ENCODE measurements at places on chromosomes 6 and 20.

- no peak for DNase-seq
Measured at GRCh38 chr6:11424395-11425034, 113.0 kb upstream of the TMEM170B start.

DNA sequence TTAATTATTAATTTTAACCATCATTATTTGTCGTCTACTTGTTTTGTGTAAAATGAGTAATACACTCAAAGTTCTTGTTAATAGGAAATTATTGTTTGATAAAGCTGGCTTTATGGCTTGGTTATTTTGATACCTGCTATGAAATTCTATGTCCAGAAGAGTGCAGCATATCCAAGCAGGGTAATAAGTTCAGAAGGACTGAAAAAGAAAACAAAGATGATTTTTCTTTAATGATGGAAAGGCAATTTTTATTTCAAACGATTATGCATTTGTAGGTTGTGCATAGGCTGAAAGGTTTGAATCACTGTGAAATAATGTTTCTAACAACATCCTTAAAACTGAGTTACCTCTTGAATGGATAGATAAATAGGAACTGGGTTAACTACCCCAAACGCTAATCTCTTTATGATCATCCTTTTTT, 1.4 kb upstream of the MAN1A1 start:
- DNase-seq = peak; percentile 74

GRCh38 chr6:8940356-8940755, 505.0 kb upstream of the SLC35B3 start:
- no peak for DNase-seq

DNA sequence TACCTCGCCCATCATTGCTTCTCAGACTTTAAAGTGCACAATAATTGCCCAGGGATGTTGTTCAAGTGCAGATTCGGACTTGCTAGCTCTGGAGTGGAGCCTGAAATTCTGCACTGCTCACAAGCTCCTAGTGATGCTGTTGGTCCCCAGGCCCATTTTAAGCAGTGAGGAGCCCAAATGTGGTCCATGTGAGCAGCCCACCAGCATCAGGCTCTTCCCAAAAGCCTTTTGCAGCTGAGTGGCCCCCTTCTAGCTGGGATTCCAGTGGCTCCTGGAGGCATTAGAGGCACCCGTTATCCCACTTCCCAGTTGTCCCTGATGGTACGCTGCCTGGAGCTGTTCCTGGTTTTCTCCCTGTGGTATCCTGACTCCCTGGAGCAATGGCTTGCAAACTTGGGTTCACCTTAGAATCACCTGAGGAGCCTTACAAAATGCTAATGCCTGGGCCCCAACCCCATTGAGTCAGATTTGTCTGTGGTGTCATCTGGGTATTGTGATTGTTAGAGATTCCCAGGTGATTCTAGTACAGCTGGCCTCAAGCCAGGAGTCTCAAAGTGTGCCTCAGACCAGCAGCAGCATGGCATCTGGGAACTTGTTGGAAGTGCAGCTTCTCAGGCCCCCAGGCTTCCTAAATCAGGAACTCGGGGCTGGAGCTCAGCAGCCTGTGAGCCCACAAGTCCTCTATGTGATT, 186.9 kb upstream of the SLC24A3 start:
- no peak for DNase-seq

GRCh38 chr6:169949511-169950097, 198.2 kb downstream of the ERMARD start:
- no peak for DNase-seq

- no peak for DNase-seq
Measured at GRCh38 chr20:57164872-57165271, 101.6 kb downstream of the BMP7 start.

DNA sequence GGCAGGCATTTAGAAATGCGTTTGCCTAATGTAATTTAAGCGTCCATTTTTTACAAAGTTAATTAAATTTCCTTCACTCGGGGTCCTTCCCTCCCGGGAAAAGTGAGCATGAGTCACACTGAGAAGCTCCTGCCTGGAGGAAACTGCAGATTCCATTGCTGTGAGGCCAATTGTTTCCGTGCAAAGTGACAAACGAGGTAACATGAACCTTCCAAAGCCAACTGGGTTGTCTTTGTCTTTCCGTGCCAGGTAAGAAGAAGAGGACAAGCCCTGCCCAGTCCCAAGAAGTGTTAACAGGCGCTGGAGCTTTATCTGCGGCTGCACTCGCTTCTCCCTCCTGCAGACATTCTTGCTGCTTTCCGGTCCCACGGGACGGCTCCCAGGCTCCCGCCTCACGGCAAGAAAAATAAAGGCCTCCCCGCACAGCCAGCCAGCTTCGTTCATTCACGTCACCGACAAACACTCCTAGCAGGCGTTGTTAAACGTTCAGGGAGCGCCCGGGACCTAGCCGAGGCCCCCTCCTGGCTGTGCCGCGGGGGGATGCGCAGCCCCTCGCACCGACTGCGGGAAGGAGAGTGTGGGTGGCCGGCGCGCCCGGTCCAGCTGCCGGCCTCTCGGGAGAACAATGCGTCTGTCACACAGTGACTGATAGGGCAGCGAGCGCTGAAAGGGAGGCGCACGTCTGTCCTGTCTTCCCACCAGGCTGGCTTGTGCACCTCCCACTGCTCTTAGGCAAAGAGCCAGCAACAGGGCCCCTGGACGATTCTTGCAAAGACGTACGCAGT, 61.5 kb upstream of the HDDC2 start:
- DNase-seq = peak; percentile 73

DNA sequence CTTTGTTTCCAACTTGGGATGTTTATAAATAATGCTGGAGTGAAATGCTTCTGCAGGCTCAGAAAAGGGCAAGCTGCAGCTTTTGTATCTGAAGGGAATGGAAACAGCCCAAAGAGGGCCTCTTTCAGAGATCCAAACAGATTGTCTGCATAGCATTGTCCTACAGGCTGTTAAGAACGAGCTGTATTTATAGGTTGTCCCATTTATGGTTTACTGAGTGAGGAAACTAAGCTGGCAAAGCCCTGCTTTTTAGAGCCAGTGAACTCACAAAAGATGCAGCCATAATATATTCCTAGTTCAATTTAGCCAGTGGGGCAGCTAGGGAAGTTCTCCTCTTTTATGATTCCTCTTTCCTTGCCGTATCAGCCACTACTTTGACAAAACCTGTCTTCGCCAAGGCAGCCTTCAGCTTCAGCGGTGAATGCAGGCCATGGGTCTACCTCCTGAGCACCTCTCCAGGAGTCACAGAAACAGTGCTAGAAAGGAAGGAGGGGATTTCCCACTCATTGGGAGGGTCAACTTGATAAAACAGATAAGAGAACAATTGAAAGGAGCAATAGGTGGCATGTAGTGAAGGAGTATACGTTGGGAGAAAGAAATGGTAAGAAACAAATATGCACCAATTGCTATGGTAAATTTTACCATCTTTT, 15.0 kb downstream of the KIAA0319 start:
- DNase-seq = no peak

- peak; percentile 10 for DNase-seq
Measured at GRCh38 chr6:154555073-154555677, 44.7 kb upstream of the CNKSR3 start.

GRCh38 chr6:46281110-46281509, 110.3 kb upstream of the ENPP5 start:
- DNase-seq = no peak

GRCh38 chr6:70684794-70685493, 17.3 kb downstream of the SMAP1 start:
- no peak for DNase-seq

DNA sequence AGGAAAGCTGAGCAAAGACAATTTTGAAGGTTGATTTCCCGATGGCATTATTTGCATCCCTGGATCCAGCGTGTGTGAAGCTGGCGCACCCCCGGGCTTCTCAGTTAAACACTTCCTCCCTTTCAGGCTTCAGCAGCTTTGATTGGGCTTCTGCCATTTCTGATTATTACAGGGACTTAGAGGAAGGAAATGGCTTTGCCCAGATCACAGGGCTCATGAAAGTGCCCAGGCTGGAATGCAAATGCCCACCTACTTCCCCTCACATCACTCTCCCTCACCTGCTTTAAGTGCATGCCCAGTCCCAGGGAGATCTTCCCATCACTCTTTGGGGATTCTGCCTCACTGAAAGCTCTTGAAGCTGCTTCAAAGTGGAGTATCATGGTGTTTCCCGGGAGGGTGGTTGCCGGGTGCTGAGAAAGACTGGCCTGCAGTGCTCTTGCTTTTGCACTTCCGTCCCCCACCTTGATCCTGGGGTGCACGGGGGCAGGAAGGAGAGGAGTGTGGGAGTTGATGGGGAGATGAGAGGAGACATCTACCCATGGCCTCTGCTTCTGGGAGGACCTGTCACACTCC, 28.3 kb downstream of the PHACTR3 start:
- DNase-seq = no peak

GRCh38 chr6:13217206-13217905, 111.0 kb downstream of the TBC1D7 start:
- peak; percentile 20 for DNase-seq
